Kidney glomerular epithelial cell (primary cell): ENCODE measurements at places on chromosomes 4 and X.
A peak's percentile ranks its signal among the peaks of the same experiment; 100 is the strongest.

DNA sequence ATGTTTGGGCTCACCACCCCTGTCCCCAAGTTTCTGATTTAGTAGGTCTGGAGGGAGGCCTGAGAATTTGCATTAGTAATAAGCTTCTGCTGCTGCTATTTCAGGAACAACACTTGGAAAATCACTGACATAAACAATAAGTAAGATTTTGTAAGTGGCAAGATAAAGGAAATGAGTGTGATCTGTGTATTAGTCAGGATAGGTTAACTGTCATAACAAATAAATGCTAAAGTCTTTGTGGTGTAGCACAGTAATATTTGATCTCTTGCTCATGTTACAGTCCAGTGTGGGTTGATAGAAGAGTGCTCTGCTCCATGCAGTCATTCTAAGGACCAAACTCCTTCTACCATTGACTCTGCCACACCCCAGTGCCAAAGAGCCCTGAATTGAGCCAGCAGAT, 67.0 kb downstream of the NHS start:
- no peak for DNase-seq

DNA sequence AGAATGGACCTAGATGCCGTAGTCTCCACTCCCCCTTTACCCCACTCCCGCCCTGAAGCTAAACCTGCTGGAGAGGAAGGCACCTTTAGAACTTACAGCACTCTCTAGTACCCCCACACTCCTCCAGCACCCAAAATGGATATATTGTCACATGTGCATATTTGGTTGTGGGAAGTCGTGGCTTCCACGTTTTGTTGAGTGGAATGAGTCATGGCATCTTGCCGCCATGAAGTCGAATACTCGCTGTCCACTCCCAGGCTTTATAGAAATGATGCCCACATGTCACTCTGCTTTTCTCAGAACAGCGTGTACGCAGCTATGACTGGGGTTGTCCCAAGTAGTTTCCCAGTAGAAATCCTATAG, 545 bp downstream of the ABCE1 start:
- peak; percentile 60 for DNase-seq

DNA sequence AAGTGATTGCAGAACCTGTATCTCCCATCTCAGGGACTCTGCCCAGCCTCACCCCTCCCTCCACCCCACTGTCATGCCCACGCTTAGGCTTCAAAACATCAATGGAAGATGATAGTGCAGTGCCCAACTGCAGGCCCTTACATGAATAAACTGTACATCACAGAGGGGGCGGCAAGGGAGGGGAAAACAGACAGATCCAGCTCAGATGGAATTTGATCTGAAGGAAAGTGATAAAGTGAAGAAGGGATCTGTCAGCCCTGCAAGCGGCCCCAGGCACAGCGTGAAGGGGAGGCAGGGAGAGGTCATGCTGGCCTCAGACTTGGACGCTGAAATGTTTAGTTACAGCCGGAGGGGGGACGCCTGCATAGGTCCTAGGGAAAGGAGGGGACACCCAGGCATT, 38.5 kb downstream of the GYG2 start:
- no peak for DNase-seq

DNA sequence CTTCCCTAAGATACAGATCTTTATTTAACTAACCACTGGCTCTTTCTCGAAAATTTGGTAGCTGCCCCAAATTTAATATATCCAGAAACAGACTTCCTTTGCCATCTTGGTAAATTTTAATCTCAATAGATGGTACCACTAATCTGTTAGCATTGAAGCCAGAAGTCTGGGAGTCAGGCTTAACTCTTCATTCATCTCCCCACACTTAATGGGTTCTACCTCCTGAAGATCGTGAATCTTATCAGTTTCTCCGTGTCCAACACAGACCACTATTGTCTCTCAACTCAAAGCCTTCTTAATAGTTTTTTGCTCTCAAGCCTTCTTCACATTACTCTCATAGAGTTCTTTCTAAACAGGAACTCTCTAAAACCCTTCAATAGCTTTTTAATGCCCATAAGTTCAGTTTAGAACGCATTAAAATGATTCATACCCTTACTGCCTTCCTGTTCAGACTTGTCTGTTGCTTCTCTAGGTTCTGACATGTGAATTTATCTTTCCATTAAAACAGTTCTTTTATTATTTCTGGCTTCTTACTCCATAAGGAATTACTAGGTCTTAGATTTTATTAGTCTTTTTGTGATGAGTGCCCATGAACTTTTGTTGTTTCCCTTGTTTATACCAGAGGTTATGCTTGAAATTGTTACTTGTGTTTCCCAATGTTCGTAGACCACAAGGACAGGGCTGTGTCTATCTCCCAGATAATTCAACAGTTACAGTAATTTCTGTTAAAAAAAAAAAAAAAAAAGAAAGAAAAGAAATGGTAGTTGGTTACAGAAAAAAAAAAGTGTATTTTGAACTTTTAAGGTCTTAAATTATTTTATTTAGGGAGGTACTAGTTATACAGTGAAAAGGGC, 54.7 kb downstream of the SMARCAD1 start:
- no peak for DNase-seq

DNA sequence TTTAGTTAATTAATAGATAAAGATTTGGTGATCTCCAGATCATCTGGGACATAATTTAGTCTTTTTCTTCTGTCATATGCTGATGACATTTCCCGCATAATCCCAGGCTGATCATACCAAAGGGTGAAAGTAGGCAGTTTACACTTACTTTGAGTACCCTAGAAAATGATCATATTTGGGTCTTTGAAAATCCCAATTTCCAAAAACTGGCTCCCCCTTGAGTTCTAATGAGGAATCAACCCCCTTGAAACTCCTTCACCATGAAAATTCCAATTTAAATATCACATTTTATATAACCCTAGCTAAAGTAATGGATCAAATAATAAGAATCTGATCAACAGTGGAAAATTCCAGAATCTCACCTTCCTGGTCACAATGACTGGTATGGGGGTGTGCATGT, 223.4 kb downstream of the NAF1 start:
- no peak for DNase-seq

- DNase-seq = no peak
Observed at GRCh38 chr4:61217222-61217621, 17.1 kb downstream of the ADGRL3 start.

DNA sequence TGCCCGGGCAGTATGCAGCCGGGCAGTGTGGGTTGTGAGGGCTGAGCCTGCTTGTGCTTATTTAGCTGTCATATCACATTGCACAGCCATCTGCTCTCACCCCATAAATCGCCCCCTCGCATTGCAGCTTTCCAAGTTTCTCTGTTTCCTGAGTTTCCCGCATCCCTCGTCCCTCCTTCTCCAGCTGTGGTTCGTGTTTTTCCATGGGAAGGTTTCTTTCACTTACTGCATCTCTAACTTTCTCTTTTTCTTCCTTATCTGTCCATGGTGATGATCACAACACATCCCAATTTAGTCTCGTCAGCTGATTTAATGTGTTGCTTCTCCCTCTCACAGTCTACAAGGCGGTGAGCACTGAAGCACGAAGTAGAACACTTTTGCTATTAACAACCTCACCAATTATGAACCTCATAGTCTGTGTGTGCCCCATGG, 118.1 kb downstream of the ENPP6 start:
- DNase-seq = peak; percentile 56

GRCh38 chrX:10709276-10709675, 88.9 kb upstream of the MID1 start:
- DNase-seq = no peak

DNA sequence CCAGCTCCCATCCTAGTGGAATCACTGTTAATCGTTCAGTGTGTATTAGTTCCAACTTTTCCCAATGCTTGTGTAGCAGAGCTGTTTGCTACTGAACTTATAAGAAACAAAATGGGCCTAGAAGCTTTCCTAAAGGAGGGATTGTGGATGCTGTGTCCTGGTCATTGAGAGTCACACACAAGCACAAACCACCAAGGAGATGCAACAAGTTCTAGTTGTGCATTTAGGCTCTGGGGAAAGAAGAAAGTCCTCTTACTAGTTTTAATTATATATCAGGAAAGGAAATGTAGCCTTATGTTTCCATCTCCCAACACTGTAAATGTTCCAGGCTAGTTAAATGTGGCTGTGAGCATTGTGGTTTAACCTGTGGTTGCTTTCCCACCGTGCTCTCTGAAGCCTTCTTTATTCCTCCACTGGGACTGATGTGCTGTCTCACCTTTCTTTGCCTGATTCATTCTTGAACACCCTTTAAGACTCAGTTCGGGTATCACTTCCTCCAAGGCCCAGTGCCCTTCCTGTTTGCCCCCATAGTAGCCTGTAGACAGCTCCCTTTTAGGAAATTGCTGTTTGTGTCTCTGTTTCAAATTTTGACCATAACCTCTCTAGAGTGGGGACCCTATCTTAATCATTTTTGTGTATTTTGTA, 34.3 kb downstream of the ATP10D start:
- no peak for DNase-seq

DNA sequence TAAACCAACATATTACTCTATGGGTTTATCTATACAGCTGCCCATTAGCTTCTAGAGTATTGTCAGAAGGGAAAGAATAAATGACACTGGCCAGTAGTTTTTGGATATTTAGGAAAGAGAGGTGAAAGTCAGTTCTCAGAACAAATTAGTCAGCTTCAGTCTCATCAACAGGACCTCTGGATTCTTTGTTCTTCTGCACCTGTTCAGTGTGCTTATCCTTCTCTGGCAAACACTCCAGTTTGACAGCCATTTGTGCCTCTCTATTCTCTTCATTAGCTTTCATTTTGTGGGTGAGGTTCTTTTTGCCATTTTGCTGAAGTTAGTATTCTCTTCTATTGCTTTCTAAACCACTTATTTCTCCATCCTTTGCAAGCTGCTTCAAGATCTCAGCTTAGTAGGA, 107.0 kb downstream of the PCDH18 start:
- no peak for DNase-seq

DNA sequence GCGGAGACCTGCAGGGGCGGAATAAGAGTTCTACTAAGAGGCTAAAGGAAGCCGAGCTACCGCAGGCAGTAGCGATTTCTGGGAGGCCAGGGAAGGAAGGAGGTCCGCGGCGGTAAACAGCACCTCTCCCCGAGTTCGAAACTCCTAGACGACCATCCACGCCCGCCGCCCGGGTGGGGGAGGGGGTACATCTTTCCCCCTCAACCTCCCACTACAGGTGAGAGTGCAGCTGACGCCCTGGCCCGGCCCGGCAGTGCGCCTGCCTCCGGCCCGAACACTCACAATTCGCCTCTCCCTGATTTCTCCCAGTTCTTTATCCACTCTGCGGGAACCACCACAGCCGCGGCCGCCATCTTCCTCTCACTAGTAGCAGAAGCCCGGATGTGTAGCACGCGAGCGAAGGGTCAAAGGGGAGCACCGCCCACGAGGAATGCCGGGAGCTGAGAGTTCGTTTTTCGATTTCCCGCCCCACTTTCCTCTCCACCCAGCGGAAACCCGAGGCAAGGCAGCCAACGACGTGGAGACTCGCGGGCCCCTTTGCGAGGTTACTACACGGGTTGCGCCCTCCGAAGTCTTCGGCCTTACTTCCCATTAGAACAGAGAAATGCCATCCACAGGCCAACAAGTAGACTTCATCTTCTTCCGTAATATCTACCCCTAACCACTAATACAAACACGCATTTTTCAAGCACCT, at the start of gene THOC2:
TSS of gene THOC2 (minus strand) at position 383 of the 694 bp plus-strand sequence. CDS start at position 353, 30 bp downstream.
- DNase-seq = peak; percentile 83
